Mesothelial cell of epicardium (in vitro differentiated cells): ENCODE measurements at places on chromosomes 3 and 15.

DNA sequence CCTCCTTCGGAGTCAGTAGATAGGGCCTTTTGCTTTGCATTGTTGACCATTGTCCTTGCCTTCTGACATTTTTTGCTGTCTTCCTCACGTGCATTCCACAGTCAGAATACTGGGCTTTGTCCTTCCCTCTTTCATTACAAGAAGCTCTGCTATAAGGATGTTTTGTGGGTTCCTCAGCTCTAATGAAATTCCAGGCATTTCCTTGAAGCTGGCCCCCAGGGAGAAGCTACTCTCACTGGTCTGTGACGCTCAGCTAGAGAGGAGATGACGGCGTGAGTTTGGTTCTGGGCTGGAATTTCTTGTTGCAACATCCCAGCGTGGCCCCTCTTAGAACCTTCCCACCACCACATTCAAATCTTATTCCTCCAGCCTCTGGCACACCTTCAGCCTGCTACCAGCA, 210.2 kb downstream of the TJP1 start:
- H3K4me1 ChIP-seq = peaks cover 14% of the 10 kb centered on the region
- H3K27ac ChIP-seq = peak overlapping the region; percentile 35
- H3K27me3 ChIP-seq = peaks cover 21% of the 10 kb centered on the region
- H3K4me3 ChIP-seq = no peak overlapping the region

DNA sequence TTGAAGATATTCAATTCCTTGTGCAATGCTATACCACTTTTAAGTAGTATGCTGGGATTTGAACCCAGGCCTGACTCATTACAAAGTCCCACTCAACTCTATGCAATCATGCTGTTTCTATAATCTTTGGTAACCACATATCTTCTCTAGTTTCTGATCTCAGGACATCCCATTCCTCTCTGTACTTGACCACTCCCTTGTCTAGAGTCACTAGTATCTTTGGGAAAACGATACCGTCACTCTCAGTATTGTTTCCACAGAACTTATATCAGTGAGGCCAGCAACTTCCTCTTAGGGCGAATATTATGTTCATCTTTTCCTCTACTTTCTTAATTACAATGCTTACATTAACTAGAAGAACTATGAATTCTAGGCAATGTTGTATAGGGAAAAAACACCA, 137.3 kb upstream of the TSPAN3 start:
- peaks cover 24% of the 10 kb centered on the region for H3K36me3 ChIP-seq
- no peak overlapping the region for H3K4me3 ChIP-seq
- H3K27me3 ChIP-seq = no peaks in the 10 kb centered on the region
- H3K27ac ChIP-seq = no peak overlapping the region

DNA sequence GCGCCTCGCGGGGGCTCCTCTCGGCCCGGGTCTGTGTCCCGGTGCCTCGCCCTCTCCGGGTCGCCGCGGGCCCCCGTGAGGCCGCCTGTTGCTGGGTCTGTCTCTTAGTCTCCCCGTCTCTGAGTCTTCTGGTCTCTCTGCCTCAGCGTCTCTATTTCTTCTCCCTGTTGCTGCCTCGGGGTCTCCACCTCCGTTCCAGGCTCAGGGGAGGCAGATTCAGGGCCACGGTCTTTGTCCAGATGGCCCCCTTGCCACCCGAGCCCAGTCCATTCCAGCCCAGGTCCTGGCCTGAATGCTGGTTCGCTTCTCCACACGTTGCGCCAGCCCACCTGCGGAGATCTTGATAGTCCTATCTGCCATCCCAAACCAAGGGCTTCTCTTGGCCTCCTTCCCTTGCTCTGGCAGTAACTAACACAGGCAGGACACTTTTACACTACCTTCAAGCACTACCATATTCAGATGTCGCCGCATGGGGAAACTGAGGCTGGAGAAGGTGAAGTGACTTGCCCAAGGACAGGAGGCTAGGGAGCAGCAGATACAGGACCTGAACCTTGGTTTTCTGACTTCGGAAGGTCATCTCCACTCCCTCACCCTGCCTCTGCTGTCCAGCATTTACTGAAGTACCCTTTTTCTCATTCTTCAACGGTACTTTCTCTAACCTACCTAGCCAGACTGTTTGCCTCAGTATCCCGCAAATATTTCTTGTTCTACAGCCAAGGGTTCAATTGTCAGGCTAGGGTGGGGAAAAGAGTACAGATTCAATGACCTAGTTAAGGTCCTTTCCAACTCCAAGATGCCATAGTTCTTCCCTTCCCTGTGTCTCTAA, 616 bp upstream of the IGDCC4 start:
- DNase-seq = no peak
- H3K4me1 ChIP-seq = peaks cover 26% of the 10 kb centered on the region
- peak overlapping the region; percentile 96 for H3K27ac ChIP-seq
- peaks cover 10% of the 10 kb centered on the region for H3K27me3 ChIP-seq

GRCh38 chr3:169748670-169749069, 16.2 kb downstream of the TERC start:
- DNase-seq = no peak
- peaks cover 17% of the 10 kb centered on the region for H3K4me1 ChIP-seq
- H3K27me3 ChIP-seq = peaks cover 10% of the 10 kb centered on the region
- H3K4me3 ChIP-seq = no peak overlapping the region
- no peaks in the 10 kb centered on the region for H3K36me3 ChIP-seq

DNA sequence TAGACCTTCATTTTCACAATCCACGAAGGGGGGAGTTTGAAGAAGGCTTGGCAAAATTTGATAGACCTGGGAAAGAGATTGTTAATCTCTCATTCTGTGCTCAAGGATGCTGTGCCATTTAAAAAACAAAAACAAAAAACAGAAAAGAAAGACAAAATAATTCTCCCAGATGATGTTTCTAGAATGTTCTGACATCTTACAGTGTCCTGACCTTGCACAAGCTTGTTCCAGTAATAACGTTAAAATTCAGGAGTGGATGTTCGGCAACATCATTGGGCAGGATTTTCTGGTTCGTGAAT, 79.9 kb downstream of the SMAD3 start:
- H3K4me1 ChIP-seq = peaks cover 83% of the 10 kb centered on the region
- no peaks in the 10 kb centered on the region for H3K27me3 ChIP-seq
- H3K36me3 ChIP-seq = no peaks in the 10 kb centered on the region
- H3K27ac ChIP-seq = peak overlapping the region; percentile 61

- H3K4me3 ChIP-seq = peak within 1 kb of the TSS; percentile 84
- peaks cover 26% of the 10 kb centered on the region for H3K4me1 ChIP-seq
- peak; percentile 66 for DNase-seq
Observed at GRCh38 chr3:141050576-141051442, at the start of gene SPSB4. TSS of gene SPSB4 (plus strand) at chr3:141051347. CDS start at chr3:141066105, 14,758 bp downstream.

GRCh38 chr15:41969851-41970431, 2.4 kb downstream of the EHD4 start:
- no peak for DNase-seq
- no peaks in the 10 kb centered on the region for H3K27me3 ChIP-seq
- peaks cover 31% of the 10 kb centered on the region for H3K4me1 ChIP-seq

GRCh38 chr3:12681943-12682390, 18.1 kb upstream of the RAF1 start:
- H3K27me3 ChIP-seq = no peaks in the 10 kb centered on the region
- H3K4me1 ChIP-seq = no peaks in the 10 kb centered on the region
- no peak for DNase-seq
- no peak overlapping the region for H3K27ac ChIP-seq
- no peak overlapping the region for H3K4me3 ChIP-seq
